Daoy (cell line): ENCODE measurements at places on chromosomes 3 and 15. TPM values are rescaled to one million over a fixed set of nuclear protein-coding genes. Genes with fewer than 3 reads are reported as not detected.

DNA sequence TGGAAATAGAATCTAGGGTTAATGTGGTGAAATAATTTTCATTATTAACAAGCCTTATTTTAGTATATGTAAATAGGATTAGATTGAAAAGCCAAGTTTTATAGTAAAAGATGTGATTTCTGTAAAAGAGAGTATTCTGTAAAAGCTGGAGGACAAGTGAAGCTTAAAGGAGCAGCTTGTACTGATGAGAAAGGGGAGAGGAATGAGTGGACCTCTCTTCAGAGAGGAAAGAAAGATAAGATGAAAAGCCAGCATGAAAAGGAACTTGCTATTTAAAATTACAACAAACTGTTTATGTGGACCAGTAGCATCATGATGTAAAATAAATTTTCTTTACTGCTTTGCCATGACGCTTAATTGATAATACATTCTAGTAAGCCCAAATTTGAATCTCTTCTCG is 18.5 kb downstream of the ALCAM start:
- DNase-seq, result no peak

DNA sequence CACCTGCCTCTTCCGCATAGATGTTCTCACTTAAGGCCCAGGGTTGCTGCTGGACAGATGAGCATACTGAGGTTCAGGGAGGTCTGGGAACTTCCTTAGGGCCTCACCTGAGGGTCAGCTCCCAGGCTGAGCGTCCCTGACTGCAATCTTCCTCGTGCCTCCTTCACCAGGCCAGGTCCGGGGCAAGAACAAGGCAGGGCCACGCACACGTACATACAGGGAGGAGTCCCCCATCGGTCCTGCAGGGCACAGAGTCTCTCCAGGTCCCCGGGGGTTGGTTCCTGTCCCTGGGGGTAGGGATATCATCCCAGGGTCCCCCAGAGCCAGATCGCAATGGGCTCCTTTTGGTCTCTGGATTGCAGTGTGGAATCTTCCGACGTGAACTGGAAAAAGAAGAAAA is 130.1 kb downstream of the LRRK1 start:
- no peak for DNase-seq

TNNC1 gene
- not detected in 2 replicates for total RNA-seq

FGD5 gene
- total RNA-seq, result 6.1 and 7.0 TPM in 2 replicates

SV2B gene
- total RNA-seq, result 0.15 and 1.1 TPM in 2 replicates
